Activated CD4-positive, CD25-positive, alpha-beta regulatory T cell treated with anti-CD3 and anti-CD28 coated beads, Interleukin-2, amount 50 U/mL, for 24 hours (primary cell): ENCODE measurements at places on chromosomes 2 and 18.

DNA sequence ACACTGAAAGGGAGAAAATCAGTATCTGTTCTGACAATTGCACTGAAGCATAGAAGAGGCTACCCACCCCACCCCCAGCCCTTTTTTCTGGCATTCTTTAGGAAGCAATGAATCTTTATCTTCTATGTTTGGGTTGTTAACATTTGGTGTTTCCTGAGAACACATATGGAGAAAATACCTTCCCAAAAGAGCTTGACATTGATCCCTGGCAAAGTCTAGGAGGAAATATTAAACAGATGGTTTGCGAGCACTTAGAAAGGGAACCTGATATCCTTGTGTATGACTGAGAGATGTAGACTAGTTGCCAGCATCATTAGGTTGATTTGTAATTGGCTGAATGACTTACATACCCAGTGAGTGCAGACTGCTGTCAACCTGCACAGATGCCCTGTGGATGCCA is 42.9 kb downstream of the DOK1 start:
- no peak for ATAC-seq

DNA sequence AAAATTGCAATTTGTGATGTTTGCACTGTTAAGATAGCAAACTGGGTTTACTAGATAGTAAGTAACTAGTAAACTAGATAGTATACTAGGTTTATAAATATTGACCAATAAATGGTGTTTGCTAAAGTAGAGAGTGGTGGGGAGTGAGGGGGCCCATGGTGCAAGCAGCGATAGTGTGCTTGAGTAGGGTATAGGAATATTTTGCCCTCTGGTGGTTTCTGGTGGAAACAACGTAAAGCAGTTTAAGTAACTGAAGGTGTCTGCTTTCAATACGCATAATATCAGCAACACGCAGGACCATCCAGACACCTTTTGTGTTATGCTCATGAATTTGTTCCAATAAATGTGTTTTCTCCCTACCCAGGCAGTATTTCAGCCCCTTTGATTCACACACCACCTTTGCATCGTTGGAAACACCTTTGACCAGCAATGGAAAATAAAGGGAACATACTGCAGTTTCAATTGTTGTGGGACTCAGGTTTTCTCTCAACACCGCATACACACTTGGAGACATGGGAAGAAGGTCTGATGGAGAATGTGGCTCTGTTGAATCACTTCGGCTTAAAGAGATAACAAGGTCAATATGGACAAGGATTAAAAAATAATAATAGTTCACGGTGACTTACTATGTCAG is 16.7 kb upstream of the STAT1 start:
- ATAC-seq = peak; percentile 75

- ATAC-seq = no peak
Measured at GRCh38 chr2:120275617-120276400, 23.2 kb downstream of the RALB start.

DNA sequence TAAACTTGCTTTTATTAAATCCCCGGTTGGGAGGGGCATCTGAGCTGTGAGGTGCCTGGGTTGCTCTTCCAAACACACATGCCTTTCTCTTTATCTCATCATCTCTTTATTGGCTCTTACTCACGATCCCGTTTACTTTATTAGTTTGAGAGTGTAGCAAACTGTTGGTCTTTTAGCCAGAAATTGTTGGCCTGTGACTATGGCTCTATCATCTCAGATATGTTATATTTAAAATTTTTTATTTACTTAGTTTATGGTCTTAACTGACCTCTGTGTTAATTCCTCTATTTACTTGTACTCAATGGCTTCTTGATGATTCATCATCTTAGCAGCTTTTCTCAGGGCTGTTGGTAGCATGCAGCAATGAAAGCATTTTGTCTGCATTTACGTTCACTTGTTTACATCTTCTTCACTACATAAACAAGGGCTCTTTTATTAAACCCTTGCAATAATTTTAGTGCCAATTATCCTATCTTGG is 408.4 kb downstream of the HRH4 start:
- ATAC-seq = no peak

DNA sequence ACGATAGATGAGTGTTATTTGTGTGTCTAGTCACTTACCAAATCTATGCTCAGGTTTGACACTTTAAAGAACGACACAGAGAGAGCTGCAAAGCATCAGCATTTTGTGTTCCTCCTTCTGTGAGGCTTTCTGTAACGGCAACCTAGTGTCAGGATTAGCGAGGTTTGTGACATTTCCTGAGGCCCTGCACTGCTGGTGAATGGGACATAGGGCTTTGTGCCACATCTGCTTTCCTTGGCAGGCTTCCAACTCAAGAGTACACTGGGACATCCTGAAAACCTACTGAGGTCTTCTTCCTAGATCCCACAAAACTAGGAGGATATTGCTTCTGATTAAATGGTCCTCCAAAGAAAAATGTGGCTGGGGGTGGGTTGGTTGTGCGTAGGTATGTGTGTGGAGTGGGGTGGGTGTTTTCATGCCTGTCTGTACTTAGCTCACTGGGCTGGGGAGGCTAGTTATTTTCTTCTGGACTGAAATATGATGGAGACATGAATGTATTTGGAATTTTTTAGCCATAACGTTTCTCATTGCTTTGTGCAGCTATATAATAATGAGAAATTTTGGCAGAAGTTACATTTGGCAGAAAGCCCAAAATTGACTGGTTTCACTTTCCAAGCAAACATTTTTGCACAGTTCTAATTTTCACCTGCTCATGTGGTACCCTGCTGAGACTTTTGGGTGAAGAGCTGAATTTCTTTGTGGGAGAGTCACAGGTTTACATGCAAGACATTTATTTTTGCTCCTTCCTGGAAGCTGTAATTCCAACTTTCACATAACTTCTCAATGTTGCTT is 308.4 kb downstream of the XIRP2 start:
- no peak for ATAC-seq

DNA sequence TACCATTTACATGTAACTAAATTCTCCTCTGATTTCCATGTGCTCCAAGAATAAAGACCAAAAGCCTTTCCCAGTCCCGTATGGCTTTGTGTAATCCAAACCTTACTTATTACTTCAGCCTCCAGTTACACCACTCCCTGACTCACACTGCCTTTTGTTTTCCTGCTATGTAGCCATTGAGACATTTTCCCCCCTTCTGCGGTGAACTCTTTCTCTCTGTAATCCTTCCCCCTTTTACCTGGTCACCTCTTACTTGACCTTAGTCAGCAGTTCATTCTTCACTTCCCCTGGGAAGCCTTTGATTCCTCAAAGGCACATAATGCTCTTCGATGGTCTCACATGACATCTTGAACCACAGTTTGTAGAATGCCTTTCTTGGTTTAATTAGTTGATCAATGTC is 256.0 kb upstream of the FANCL start:
- no peak for ATAC-seq

DNA sequence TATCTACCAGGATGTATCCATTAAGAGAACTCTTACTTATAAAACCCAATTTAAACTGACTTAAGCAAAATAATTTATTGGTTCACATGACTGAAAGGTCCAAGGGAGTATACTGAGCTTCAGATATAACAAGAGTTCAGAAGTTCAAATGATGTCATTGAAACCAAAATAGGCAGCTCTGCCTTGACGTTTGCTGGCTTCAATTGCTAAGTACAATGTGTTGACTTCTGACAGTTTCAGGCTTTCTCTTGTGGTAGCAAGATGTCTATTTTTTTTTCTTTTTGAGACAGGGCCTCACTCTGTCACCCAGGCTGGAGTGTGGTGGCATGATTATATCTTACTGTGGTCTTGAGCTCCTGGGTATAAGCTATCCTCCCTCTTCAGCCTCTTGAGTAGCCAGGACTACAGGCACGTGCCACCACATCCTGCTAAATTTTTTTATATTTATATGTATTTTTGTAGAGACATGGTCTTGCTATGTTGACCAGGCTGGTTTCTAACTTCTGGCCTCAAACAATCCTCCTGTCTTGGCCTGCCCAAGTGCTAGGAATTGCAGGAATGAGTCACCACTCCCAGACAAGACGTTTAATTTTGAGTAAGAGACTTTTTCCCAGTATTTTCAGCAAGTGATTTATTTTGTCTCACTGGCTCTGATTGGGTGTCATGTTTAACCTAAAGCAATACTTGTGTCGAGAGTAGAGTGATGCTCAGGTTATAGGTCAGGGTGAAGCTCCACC is 184.8 kb downstream of the NR4A2 start:
- peak; percentile 20 for ATAC-seq

DNA sequence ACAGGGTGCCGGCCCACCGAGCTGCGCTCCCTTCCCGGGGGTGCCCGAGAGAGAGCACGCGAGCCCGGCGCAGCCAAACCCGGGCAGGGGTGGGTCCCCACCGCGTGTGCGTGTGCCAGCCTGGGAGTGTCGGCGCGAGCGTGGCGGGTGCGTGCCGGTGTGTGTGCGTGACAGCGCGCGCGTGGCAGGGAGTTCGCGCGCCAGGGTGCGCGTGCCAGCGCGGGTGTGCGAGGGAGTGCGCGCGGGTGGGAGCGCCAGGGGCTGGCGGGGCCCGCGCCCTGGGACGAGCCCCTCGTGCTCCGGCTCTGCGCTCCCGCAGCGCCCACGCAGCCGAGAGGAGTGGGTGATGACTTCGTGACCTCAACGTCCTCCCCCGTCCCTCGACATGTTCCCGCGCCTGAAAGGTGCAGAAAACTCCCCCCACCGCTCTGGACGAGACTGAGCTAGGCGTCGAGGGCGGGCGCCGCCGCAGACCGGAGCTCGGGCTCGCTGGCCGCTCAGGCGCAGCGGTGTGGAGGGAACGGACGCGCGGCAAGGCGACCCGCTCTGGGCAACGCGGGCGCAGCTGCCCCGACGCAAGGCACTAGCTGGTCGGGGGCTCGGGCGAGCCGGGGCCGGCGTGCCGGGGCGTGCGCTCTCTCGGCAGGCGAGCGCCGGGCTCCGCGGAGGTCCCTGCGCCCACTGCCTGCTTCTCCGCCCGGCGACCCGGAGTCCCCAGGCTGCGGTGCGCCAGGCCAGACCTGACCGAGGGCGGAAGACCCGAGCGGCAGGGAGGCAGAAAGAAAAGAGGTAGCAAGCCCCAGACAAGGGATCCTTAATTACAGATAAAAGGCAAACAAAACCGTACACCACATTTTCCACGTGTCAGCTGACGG is 582.8 kb downstream of the ZEB2 start:
- peak; percentile 44 for ATAC-seq
